H9 (cell line): ENCODE measurements at places on chromosomes 1 and 21. TPM values are rescaled to one million over a fixed set of nuclear protein-coding genes. Genes with fewer than 3 reads are reported as not detected.
A peak's percentile ranks its signal among the peaks of the same experiment; 100 is the strongest.

GRCh38 chr1:110433803-110434202, 17.1 kb upstream of the PROK1 start:
- no peaks in the 10 kb centered on the region; the same call in 1 of the 2 replicates for H3K4me1 ChIP-seq
- no peaks in the 10 kb centered on the region for H3K36me3 ChIP-seq
- no peak overlapping the region for H3K4me3 ChIP-seq
- peak; percentile 79 for DNase-seq

GRCh38 chr1:68448365-68448764, 1.4 kb downstream of the RPE65 start:
- H3K4me1 ChIP-seq, result peaks cover 2% of the 10 kb centered on the region; the same call in 1 of the 2 replicates
- H3K27me3 ChIP-seq, result no peaks in the 10 kb centered on the region
- H3K4me3 ChIP-seq, result no peak overlapping the region
- H3K27ac ChIP-seq, result no peak overlapping the region

DNA sequence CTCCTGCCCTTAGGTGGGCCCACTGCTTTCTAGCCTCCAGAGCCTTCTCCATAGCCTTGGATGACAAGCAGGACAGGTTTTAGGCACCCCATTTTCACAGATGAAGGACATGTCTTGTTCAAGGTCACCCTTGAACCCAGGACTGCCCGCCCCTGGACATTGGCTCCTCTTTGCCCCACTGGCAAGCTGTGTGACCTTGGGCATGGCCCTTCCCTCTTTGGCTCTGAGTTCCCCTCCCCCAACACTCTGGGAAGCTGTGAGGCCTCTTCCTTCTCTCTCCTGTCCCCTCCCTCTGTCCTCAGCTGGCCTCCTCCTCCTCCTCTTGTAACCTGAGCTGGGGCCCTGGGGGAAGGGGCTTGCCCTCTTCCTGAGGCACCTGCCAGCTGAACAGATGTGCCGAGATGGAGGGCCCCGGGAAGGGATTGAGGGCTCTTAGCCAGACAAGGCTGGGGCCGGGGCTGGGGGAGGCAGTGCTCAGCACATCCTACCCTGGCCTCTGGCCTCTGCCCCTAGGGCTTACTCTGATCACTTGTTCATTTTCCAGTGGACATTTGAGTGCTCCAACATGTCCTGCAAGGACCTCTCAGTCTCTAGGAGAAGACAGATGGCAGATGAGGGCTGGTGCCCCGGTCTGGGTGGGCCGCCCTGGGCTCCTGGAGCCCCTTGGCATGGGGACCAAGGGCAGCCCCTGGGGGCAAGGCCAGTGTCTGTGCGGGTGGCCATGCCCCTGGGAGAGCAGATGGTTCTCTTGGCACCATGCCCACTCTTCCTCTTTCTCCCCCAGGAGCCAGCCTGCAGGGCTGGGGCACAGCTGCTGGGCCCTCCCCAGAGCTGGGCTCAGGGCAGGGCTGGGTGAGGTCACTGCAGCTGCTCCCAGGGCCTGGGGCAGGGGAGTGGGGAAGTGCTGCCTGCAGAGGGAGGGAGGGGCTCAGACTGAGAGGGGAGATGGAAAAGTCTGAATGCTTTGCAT, 10.7 kb downstream of the FOXO6 start:
- H3K4me3 ChIP-seq, result peak overlapping the region; percentile 0; the same call in 1 of the 2 replicates
- no peak overlapping the region for H3K27ac ChIP-seq
- H3K27me3 ChIP-seq, result no peaks in the 10 kb centered on the region
- DNase-seq, result peak; percentile 96
- peaks cover 23% of the 10 kb centered on the region for H3K4me1 ChIP-seq
- no peaks in the 10 kb centered on the region for H3K36me3 ChIP-seq

DNA sequence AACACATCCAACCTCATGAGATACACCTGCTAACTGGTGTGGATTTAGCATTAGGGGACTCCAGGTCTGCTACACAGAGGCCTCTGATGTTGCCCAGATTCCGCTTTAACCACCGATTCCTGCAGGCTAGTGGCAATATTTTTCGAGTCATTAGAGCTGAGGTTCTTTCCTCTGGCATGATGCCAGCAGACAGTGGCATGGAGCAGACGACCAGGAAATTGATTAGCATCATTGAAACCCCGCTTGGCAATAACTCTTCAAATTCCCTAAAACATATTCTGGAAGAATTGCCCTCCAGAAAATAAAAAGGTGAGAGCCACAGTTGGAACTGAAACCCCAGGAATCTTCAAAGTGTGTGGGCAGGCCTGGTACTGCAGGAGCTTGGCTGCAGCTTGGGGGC, 28.4 kb upstream of the ETV3 start:
- no peaks in the 10 kb centered on the region; the same call in 2 of the 3 replicates for H3K36me3 ChIP-seq

GRCh38 chr1:210218047-210218446, 14.5 kb upstream of the SERTAD4 start:
- no peak for DNase-seq
- no peaks in the 10 kb centered on the region for H3K27me3 ChIP-seq
- H3K27ac ChIP-seq, result no peak overlapping the region
- H3K4me1 ChIP-seq, result peaks cover 3% of the 10 kb centered on the region; the same call in 1 of the 2 replicates

GRCh38 chr1:50023292-50024159, at the start of gene AGBL4:
Gene AGBL4 (minus strand): TSS chr1:50023954.
- no peak within 1 kb of the TSS for H3K27ac ChIP-seq
- peaks cover 17% of the 10 kb centered on the region for H3K36me3 ChIP-seq
- H3K27me3 ChIP-seq, result peaks cover 2% of the 10 kb centered on the region; the same call in 1 of the 2 replicates
- H3K4me3 ChIP-seq, result no peak within 1 kb of the TSS
- DNase-seq, result peak; percentile 64

- no peaks in the 10 kb centered on the region for H3K4me1 ChIP-seq
- no peak overlapping the region for H3K4me3 ChIP-seq
- H3K27me3 ChIP-seq, result no peaks in the 10 kb centered on the region
- peaks cover 26% of the 10 kb centered on the region for H3K36me3 ChIP-seq
- no peak overlapping the region for H3K27ac ChIP-seq
These were observed 35.7 kb downstream of the EIF4G3 start for GRCh38 chr1:21141030-21141429.

DNA sequence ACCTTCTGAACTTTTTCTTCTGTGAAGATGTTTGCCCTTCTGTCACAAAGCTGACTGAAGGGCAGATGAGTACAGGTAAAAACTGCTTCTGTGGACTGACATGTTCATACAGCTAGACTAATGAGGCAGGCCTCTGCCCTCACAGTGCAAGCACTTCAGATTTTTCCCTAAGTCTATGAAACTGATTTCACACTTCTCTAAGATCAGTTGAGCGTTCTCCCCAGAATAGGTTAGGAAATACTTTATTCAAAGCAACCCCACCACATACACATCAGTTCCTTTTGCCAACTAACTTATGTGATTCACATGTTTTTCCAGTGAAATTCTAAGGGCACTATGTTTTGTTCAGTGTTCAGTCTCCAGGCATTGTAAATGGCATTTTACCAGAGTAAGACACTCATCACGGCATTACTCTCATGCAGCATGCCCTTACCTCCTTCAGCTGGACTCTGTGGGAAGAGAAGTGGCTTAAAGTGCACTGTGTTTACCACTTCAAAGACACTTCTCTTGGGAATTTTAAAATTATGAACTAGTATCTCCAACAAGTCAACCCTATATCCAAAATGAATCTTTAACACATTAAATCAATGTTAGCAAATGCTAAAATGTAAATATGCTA, 5.4 kb upstream of the PSMG1 start:
- peaks cover 4% of the 10 kb centered on the region; the same call in 1 of the 2 replicates for H3K36me3 ChIP-seq
- DNase-seq, result no peak
- H3K4me3 ChIP-seq, result no peak overlapping the region

- H3K4me1 ChIP-seq, result no peaks in the 10 kb centered on the region
- H3K36me3 ChIP-seq, result no peaks in the 10 kb centered on the region; the same call in 2 of the 3 replicates
- no peak overlapping the region for H3K27ac ChIP-seq
- no peak for DNase-seq
- no peaks in the 10 kb centered on the region for H3K27me3 ChIP-seq
- H3K4me3 ChIP-seq, result no peak overlapping the region
These were observed 10.8 kb upstream of the PADI1 start for GRCh38 chr1:17194133-17194475.

DNA sequence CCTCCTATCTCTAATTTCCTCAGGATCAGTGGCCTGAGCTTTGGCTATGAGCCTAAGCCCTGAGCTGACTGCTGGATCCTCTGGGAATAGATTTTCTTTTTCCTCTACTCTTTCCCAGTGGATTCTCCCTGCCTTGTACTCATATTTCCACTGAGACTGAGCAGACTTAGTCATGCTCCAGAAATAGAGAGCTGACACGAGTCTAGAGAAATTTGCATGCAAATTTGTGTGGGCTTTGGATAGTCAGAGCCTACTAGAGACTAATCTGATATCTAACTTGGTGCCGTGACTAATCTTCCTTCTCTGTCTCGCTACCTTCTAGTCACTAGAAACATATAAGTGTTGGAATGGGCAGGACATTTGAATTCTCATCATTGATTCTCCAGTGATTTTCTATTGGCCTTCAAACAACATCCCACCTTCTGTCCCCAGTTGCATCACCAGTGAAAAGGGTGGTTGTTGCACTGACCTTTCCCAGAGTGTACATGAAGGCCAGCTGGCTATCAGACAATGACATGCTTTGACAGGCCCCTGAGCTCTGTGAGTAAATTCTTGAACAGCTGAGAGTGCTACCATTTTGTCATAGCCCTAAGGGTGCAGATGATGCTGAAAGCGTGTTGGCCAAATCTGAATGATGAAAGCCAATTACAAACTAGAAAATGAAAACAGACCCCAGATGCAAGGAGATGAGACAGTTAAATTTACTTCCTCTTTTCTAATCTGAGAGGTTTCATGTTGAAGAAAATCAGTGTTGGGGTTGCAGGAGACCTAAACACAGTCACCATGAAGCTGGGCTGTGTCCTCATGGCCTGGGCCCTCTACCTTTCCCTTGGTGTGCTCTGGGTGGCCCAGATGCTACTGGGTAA, at the start of gene FCRLA:
FCRLA (plus strand) TSS at position 748 of the 866 bp plus-strand sequence; CDS start at position 784, 36 bp downstream.
- no peak within 1 kb of the TSS for H3K4me3 ChIP-seq
- no peak for DNase-seq
- H3K27ac ChIP-seq, result no peak within 1 kb of the TSS
- no peaks in the 10 kb centered on the region for H3K4me1 ChIP-seq
- H3K27me3 ChIP-seq, result no peaks in the 10 kb centered on the region

- H3K36me3 ChIP-seq, result no peaks in the 10 kb centered on the region
- no peak overlapping the region for H3K4me3 ChIP-seq
- H3K27ac ChIP-seq, result no peak overlapping the region
- no peaks in the 10 kb centered on the region for H3K4me1 ChIP-seq
These were observed 20.0 kb downstream of the CCDC185 start for GRCh38 chr1:223413216-223413615.

DNA sequence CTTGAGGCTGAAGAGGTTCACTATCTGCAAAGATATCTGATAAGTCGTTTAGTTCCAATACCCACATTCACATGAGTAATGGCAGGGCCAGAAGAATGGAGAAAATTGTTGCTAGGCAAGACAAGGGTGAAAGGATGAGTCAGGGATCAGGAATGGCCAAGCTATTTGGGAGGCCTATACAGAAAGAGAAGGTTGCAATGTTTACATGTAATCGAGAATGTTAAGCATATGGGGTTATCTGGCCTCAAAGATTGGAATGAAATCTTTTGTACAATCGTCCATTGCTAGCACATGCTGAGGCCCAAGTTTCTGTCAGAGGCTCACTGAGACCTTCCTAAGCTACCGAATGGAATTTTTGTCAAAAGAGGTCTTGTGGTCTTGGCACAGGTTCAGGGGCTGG, 299.9 kb upstream of the PLD5 start:
- no peak overlapping the region for H3K27ac ChIP-seq
- H3K27me3 ChIP-seq, result no peaks in the 10 kb centered on the region
- no peak overlapping the region for H3K4me3 ChIP-seq

DNA sequence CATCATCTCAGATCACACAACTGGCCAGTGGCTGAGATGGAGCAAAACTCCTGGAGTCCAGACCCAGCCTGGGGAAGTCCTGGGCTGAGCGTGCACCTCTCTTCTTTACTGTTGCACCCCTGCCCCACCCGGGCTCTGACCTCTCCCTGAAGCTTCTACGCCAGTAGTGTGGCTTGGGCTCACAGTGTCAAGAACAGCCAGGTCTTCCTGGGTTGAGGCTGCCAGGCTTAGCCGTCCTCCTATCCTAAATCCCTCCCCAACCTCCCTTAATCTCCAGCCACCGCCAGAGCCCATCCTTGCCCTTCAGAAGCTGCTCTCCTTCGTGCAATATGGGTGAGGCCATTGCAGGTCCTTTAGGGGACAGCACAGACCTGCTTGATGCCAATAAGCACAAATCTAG, 399.2 kb upstream of the VAMP3 start:
- no peaks in the 10 kb centered on the region for H3K27me3 ChIP-seq
- H3K27ac ChIP-seq, result no peak overlapping the region
- no peak overlapping the region for H3K4me3 ChIP-seq
- no peaks in the 10 kb centered on the region for H3K4me1 ChIP-seq

DNA sequence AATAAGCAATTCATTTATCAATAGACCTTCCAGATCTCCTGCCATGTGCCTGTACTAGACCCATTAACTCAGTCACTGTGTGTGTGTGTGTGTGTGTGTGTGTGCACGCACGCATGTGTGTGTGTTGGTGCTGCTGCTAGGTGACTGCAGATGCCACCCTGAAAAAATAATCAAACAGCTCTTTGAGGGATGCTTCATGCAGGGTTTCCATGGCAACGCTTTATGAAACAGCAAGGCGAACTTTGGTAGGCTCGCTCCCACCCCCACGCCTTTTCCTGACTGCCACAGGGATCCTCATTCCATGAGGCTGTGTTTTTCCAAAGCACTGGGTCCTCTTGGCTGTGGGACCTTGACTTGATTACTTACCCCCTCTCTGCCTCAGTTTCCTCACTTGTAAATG, 94.0 kb downstream of the HMGB4 start:
- H3K4me1 ChIP-seq, result no peaks in the 10 kb centered on the region
- no peak overlapping the region for H3K4me3 ChIP-seq
- H3K36me3 ChIP-seq, result no peaks in the 10 kb centered on the region
- H3K27me3 ChIP-seq, result no peaks in the 10 kb centered on the region; the same call in 1 of the 2 replicates

DNA sequence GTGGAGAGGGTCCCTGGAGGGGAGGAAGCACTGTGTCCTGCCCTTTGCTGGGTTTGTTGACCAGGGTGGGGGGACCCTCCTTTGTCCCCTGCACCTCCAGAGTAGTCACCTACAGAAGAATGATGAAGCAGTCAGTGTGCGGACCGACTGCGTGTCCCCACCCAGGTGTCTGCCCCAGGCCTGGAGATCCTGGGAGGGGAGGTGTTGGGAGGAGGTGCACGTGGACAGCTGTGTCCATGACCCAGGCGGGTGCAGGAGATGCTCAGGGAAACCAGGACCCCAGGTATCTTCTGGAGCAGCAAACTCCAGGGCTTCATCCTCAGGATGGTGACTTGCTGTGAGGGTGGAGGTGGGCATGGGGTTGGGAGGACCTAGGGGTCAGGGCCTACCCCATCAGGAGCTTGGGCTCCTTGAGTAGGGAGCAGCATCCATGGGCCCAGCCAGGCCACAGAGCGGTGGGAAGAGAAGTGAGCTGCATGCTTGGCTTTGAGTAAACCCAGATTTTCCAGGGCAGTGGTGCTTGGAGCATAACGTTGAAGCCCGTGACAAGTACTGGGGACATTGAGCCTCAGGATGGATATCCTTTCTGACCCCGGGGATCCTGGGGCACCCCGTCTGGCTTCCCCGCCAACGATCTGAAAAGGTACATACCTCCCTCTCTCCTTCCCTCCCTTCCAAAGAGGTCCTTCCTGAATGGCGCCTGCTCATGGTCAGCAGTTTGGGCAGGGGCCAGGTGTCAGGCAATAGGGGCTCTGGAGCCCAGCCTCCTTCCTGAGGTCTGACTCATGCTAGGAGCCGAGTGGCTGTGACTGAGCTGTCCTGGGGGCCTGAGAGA, 13.7 kb downstream of the ACTRT2 start:
- DNase-seq, result no peak
- no peaks in the 10 kb centered on the region for H3K27me3 ChIP-seq
- H3K36me3 ChIP-seq, result peaks cover 9% of the 10 kb centered on the region
- H3K4me3 ChIP-seq, result no peak overlapping the region
- no peaks in the 10 kb centered on the region for H3K4me1 ChIP-seq

Gene BNIPL
- total RNA-seq, result 1.2 and 1.5 TPM in 2 replicates

Gene RGSL1
- total RNA-seq, result not detected in 2 replicates
